ENCODE measurements at places on chromosomes 2 and 18. TPM values are rescaled to one million over a fixed set of nuclear protein-coding genes. Genes with fewer than 3 reads are reported as not detected.

The DHRS9 gene
- 29.2 TPM for total RNA-seq

The CNDP1 gene
- total RNA-seq = not detected

The SMARCAL1 gene
- total RNA-seq = 13.0 TPM

The VPS54 gene
- 15.9 TPM for total RNA-seq

The CNRIP1 gene
- total RNA-seq = 24.1 TPM

Data from cardiac atrium fibroblast (primary cell).